Glutamatergic neuron (in vitro differentiated cells): ENCODE measurements at places on chromosomes 1 and 21. TPM values are rescaled to one million over a fixed set of nuclear protein-coding genes. Genes with fewer than 3 reads are reported as not detected.

DNA sequence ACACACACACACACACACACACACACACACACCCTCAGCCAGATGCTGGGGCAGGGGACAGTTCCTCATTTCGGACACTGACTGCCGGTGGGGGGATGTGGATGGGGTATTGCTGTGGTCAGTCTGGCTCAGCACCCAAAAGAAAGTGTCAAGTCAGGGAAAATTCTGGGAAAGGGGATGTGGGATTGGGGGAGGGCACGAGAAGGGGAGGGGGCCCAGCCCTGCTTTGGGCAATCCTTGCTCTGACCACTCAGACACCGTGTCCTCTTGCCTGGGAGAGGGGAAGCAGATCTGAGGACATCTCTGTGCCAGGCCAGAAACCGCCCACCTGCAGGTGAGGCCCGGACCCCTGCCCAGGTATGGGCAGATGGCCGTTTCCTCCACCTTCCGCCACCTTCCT is at the start of gene C1QC:
Gene C1QC (plus strand): TSS at position 253 of the 400 bp plus-strand sequence. CDS start 391 bp downstream, outside the sequence.
- H3K4me1 ChIP-seq = peaks cover 12% of the 10 kb centered on the region
- H3K27ac ChIP-seq = no peak within 1 kb of the TSS
- H3K27me3 ChIP-seq = peaks cover 10% of the 10 kb centered on the region
- no peak for DNase-seq
- no peaks in the 10 kb centered on the region for H3K36me3 ChIP-seq

GRCh38 chr1:108592030-108592759 is 32.3 kb downstream of the EEIG2 start:
- H3K36me3 ChIP-seq = no peaks in the 10 kb centered on the region
- H3K4me1 ChIP-seq = peaks cover 29% of the 10 kb centered on the region
- peak overlapping the region; percentile 5 for H3K4me3 ChIP-seq
- H3K27ac ChIP-seq = peak overlapping the region; percentile 44
- peaks cover 7% of the 10 kb centered on the region for H3K27me3 ChIP-seq

- peaks cover 4% of the 10 kb centered on the region for H3K36me3 ChIP-seq
- no peak for DNase-seq
- H3K27ac ChIP-seq = no peak overlapping the region
- H3K4me3 ChIP-seq = no peak overlapping the region
- peaks cover 7% of the 10 kb centered on the region for H3K4me1 ChIP-seq
These were observed 66.0 kb upstream of the GRIK3 start for GRCh38 chr1:37100310-37100709.

DNA sequence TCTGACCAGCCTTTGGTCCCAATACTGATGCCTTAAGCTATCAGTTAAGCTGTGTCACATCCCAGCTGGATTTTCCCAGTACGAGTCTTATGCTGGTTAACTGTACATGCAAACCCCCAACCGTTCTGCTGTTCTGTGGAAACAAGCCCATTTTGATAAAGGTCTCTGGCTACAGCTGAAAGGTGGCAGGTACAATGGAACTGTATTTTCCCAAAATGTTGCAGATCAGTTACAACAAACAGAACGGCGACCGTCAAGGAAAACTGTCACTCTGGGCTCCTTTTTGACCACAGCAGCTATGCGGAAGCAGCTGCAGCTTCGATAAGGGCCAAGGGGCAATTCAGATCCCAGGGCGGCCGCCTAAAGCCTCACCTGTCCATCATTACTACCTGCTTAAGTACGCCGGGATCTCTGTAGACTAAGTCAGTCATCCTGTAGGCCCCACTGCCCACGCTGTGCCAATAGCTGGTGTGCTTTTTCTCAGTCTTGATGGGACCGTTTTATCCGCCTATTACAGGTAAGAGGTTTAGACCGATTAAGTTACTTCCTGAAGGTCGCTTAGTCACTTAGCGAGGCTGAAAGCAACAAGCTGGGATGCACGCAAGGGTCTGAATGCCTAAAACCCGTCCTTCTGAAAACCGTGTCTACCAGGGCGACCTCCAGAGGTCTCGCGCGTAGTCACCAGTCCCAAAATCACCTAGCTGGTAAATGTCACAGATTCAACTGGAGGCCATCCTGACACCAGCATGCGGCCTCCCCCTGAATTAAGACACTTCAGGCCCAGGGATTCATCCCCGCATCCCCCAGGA is 11.1 kb upstream of the RAB42 start:
- H3K36me3 ChIP-seq = no peaks in the 10 kb centered on the region
- H3K4me3 ChIP-seq = peak overlapping the region; percentile 95
- H3K27ac ChIP-seq = peak overlapping the region; percentile 92
- peak; percentile 48 for DNase-seq

DNA sequence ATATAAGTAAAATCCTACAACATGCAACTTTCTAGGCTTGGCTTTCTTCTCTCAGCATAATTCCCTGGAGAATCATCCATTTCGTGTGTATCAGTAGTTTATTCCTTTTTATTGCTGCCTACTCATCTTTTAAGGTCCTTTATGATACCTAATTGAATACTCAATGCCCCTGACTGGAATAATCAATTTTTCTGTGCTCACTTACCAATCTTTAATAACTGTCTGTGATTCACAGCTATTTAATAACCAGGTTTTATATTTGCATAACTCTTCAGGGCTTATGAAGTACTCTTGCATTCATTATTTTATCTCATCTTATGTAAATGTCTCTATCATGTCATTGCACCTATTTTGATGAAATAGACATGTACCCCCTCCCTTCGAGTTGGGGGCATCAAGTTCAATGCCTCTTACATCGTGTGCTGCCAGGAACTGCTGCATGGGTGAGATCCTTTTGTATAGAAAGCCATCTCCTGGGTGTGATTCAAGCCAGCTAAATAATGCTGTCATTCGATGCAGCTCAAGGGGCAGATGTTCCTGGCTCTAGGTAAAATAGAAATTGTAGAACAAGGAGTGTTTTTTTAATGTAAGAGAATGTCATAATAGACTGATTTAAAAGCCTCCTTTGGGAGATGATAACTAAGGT is 222.7 kb downstream of the SLC35F3 start:
- peaks cover 6% of the 10 kb centered on the region for H3K27me3 ChIP-seq
- DNase-seq = no peak
- no peak overlapping the region for H3K4me3 ChIP-seq
- no peak overlapping the region for H3K27ac ChIP-seq

DNA sequence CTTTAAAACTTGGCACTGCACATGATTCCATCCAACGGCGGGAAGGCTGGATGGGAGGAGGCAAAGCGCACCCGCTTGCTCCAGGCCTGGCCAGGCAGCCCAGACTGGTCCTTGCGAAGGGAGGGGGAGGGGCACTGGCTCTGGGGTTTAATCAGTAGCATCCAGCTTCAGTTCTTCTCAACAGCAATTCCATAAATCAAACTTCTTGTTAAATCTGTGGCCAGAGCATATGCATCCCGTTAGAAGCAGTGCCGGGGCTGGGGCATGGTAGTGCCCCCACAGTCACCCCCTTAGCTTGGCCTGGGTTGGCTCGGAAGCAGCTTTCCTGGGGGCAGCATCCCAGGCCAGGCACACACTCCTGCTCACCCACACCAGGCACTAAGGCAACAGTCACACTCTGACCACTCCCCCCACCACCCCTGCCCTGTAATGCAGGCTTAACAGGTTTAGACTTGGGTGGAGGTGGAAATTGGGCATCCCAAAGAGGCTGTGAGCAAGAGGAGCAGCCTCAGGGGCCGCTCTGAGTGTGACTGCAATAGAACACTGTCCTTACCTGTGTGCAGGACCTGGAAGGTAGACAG is 94.1 kb upstream of the CASZ1 start:
- H3K27ac ChIP-seq = no peak overlapping the region
- no peaks in the 10 kb centered on the region for H3K36me3 ChIP-seq

GRCh38 chr1:207672522-207673130 is 27.7 kb downstream of the CR1L start:
- DNase-seq = no peak
- H3K27me3 ChIP-seq = peaks cover 4% of the 10 kb centered on the region
- H3K4me3 ChIP-seq = no peak overlapping the region
- H3K4me1 ChIP-seq = no peaks in the 10 kb centered on the region
- H3K27ac ChIP-seq = no peak overlapping the region
- no peaks in the 10 kb centered on the region for H3K36me3 ChIP-seq

GRCh38 chr1:169122976-169123375 is 16.5 kb downstream of the ATP1B1 start:
- H3K4me3 ChIP-seq = no peak overlapping the region
- peaks cover 11% of the 10 kb centered on the region for H3K36me3 ChIP-seq
- H3K27ac ChIP-seq = no peak overlapping the region
- no peak for DNase-seq
- H3K4me1 ChIP-seq = peaks cover 9% of the 10 kb centered on the region
- H3K27me3 ChIP-seq = no peaks in the 10 kb centered on the region

PARS2 gene
- total RNA-seq = 4.2 TPM

DNA sequence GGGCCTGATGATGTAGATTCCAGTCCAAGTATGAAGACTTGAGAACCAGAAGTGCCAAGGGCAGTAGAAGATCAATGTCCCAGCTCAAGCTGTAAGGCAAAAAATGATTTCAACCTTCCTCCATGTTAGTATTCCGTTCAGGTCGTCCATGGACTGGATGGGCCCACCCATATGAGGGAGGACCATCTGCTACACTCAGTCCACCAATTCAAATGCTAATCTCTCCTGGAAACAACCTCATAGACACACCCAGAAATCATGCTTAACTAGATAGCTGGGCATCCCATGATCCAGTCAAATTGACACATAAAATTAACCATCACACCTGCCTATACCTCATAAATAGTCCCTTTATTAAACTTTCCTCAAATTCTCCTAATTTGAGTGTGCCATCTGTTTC is 73.3 kb upstream of the NFASC start:
- H3K27ac ChIP-seq = peak overlapping the region; percentile 62
- no peak overlapping the region for H3K4me3 ChIP-seq
- peaks cover 5% of the 10 kb centered on the region for H3K27me3 ChIP-seq
- H3K4me1 ChIP-seq = peaks cover 14% of the 10 kb centered on the region
- H3K36me3 ChIP-seq = peaks cover 9% of the 10 kb centered on the region

DNA sequence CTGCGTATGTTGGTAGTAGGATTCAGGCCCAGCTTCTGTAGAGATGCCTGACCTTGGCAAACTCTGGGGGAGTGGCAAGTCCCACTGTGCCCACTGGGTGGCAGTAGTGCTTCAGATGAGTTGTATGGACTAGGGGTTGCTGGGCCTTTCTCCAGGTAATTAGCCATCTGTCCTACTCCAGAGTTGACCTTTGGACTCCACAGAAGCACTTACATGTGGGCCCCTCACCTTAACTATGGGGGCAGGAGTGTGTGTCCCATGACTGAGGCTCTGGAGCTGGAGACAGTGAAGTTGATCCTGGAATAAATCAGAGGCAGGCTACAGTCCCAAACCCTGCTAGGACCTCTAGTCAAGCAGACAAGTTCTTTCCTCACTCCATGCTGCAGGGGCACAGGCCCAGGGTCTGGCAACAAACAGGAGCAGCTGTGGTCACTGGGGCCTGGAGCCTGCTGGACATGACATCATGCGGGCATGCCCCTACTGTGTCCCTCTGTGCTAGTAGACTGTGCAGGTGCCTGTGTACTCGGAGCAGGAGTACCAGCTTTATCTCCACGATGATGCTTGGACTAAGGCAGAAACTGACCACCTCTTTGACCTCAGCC is 4.6 kb downstream of the DMAP1 start:
- peak; percentile 93 for DNase-seq
- H3K36me3 ChIP-seq = no peaks in the 10 kb centered on the region
- peaks cover 12% of the 10 kb centered on the region for H3K27me3 ChIP-seq
- peaks cover 14% of the 10 kb centered on the region for H3K4me1 ChIP-seq

PEAR1 gene
- 1.2 TPM for total RNA-seq

DNA sequence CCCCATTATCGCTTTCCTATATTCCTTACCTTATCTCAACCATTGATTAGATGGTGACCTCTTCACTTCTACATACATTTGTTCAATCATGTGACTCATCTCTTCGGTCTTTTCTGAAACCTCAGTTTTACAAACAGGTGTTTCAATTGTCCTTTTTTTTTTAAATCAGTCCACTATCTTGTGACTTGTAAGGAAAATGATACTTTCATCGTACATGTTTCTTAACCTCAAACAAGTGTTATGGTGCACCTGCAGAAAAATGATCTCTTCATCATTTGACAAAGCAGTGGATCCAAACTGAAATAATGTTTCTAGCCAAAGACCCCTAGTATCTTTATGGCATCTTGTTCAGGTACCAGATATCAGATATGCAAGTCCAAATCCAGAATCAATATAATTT is 1157.2 kb downstream of the MRPL39 start:
- no peak overlapping the region for H3K4me3 ChIP-seq
- no peaks in the 10 kb centered on the region for H3K4me1 ChIP-seq
- H3K27me3 ChIP-seq = no peaks in the 10 kb centered on the region
- H3K27ac ChIP-seq = no peak overlapping the region

GRCh38 chr1:29835874-29836273 is 599.6 kb downstream of the PTPRU start:
- no peak for DNase-seq
- peaks cover 6% of the 10 kb centered on the region for H3K36me3 ChIP-seq
- H3K27ac ChIP-seq = peak overlapping the region; percentile 18

DNA sequence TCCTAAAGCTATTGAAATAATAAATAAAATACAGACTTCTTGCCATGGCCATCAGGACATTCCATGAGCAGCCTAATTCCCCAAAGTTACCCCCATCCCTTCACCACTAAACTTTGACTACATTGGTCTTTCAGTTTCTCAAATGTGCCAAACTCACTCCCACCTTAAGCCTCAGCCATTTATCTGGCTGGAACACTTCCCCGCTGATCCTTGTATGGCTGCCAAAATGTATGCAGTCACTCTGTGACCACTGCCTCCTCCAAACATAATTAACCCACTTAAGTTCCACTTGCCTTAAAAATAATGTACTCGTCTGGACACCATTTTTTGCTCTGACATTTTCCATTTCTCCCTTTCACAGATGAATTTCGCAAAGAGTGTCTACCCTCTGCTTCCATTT is 407.4 kb downstream of the NTNG1 start:
- H3K36me3 ChIP-seq = no peaks in the 10 kb centered on the region
- peaks cover 1% of the 10 kb centered on the region for H3K27me3 ChIP-seq
- DNase-seq = no peak

RXFP4 gene
- total RNA-seq = not detected

DNA sequence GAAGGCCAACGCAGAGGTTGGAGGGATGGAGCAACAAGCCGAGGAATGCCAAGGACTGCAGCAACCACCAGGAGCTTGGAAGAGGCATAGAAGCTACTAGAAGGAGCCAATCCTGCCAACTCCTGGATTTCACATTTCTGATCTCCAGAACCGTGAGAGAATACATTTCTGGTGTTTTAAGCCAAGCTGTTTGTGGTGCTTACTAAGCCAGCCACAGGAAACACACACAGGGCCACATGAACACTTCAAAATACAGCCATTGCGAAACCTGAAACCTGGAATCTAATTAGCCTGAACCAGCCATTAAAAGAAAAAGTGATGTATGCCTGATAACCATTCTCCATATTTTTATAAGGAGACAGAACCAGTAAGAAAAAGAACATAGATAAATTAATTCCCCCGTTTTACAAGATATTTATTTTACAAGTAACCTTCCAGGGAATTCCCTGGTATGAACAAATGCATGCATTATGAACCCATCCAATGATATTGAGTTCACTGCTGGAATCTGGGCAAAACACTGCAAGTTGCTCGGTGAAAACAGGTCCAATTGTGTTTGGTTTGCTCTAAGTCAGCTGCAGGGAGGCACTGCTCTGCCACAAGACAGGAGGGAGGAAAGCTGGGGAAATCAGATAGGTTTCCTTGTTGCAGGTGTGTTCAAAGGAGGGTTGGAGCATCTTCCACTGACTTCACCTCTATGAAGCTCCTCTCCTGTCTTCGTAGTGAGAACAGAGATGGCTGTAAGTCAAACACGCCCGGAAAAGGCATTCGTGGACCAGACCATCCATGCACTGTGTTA is 70.2 kb downstream of the ETS2 start:
- H3K36me3 ChIP-seq = peaks cover 6% of the 10 kb centered on the region
- no peak overlapping the region for H3K4me3 ChIP-seq
- no peaks in the 10 kb centered on the region for H3K27me3 ChIP-seq
- no peak overlapping the region for H3K27ac ChIP-seq

CYYR1 gene
- total RNA-seq = 40.7 TPM

CDK11A gene
- 62.8 TPM for total RNA-seq
